Activated CD4-positive, alpha-beta T cell treated with anti-CD3 and anti-CD28 coated beads for 4 hours (primary cell): ENCODE measurements at places on chromosomes 12 and 14.

DNA sequence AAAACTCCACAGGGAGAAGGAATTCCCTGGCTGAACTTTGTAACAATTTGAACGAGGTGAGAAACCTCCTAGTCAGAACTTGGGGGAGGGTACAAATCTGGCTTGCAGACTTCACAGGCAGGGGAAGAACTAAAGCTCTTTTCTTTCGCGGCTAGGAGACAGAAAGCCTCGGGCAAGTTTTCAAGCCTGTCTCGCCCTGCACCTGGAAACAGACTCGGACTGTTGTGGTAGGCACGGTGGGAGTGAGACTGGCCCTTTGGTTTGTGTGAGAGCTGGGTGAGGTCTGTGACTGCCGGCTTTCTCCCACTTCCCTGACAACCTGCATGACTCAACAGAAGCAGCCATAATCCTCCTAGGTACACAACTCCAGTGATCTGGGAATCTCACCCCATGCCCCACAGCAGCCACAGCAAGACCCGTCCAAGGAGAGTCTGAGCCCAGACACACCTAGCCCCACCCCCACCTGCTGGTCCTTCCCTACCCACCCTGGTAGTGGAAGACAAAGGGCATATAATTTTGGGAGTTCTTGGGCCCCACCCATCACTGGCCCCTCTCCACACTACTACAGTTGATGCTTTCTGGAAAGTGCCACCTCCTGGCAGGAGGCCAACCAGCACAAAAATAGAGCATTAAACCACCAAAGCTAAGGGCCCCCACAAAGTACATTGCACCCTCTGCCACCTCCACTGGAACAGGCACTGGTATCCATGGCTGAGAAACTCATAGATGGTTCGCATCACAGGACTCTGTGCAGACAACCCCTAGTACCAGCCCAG, 102.7 kb upstream of the ST8SIA1 start:
- DNase-seq = no peak

- no peak for DNase-seq
Measured at GRCh38 chr12:2447861-2448260, 346.9 kb upstream of the FKBP4 start.

DNA sequence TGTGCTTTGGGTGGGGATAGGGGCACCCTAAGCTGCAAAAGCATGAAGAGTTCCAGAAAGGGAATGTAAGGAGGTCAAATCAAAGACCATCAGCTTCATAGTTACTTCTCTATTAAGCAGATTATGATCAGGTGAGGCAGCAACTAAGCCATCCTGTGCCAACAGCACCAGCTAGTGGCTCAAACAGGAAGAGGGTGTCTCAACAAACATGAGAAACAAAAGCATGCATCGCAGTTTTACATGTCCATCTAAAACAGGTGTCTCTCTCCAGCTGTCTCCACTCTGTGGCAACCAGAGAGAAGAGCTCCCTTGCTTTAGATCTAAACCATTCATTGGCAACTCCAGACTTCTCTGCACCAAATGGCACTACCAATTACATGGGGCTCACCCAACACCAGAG, 52.9 kb downstream of the ACTN1 start:
- DNase-seq = no peak

GRCh38 chr12:117189725-117190209, 503 bp downstream of the FBXO21 start:
- DNase-seq = peak; percentile 31

DNA sequence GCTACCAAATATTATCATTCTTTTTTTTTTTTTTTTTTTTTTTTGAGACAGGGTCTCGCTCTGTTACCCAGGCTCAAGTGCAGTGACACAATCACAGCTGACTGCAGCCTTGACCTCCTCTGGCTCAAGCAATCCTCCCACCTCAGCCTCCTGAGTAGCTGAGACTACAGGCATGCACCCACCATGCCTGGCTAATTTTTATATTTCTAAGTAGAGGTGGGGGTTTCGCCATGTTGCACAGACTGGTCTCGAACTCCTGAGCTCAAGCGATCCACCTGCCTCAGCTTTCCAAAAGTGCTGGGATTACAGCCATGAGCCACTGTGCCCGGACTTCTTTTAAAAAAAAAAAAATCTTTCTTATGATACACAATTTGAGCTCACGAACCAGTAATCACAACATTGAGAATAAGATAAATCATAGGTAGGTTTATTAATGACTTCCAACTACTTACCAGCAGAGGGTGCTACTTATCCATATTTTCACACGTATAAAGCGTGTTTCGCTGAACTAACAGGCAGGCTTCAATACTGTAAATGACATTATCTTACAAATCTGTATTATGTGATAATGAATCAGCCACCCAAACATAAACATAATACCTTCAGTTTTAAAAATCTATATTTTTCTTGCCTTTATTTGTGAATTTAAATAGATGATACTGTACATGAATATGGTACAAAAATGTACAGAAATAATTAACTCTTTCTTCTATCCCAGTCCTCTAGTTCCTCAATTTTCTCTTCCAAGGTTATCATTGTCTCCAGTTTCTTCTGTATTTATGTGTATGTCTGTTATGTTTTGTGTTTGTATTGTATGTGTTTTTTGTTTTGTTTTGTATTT, 42.5 kb upstream of the BCAT1 start:
- peak; percentile 5 for DNase-seq

DNA sequence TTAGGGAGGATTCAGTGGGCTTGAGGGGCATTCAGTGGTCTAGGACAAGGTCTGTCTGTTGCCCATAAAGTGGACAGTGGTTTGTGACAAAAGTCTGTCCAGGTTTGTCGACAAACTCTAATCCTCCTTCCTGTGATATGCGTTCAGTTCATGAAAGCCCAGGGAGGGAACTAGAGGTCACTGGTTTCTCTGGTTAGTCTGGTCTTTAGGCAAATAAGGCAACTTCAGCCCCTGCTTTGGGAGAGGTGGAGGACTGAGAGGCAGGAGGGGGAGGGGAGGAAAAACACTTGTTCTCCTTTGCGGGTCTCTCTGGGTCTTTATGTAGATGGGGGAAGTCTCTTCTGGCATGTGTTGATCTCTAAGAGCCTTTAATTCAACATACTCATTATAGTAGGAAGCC, 235.1 kb upstream of the PWP1 start:
- DNase-seq = no peak
